ENCODE measurements at places on chromosomes 7 and 10. TPM values are rescaled to one million over a fixed set of nuclear protein-coding genes. Genes with fewer than 3 reads are reported as not detected.

GIMAP8 gene
- 13.0 TPM for total RNA-seq

PON3 gene
- 1.6 TPM for total RNA-seq

GRCh38 chr7:1721047-1721690 is 51.1 kb downstream of the ELFN1 start:
- DNase-seq, result no peak

DNA sequence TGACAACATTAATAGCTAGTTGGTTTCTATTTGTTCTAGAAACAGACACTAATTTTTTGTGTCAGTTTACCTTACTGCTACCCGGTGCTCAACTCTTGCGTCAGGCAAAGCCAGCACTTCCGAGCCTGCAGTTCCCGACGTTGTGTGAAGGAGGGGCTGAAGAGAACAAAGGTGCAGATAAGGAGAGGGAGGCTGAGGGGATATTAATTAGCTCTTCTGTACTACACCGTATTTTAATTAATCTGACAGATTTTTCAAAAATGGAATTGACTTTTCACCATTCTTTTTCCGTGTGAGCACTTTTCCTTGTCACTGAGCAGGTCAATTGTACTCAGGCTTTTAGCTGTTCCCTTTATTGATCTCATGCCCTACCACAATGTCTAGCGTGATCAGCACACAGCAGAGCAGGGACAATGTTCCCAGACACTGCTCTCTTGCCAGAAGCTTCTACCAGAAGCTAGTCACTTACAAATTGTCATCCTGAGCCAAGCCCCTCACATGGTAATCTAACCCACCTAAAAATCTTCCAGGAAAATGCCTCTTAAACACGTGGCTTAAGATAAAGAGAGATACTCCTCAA is 650.5 kb upstream of the MKI67 start:
- DNase-seq, result no peak

Measured in right cardiac atrium (tissue), 5 donors.